PC-9 (cell line): ENCODE measurements at places on chromosomes 2 and 18. TPM values are rescaled to one million over a fixed set of nuclear protein-coding genes. Genes with fewer than 3 reads are reported as not detected.
A peak's percentile ranks its signal among the peaks of the same experiment; 100 is the strongest.

The CRYGC gene
- not detected in 2 replicates for total RNA-seq

The SERTAD2 gene
- 27.3 and 31.4 TPM in 2 replicates for total RNA-seq

The CAPN13 gene
- total RNA-seq = 1.1 and 1.5 TPM in 2 replicates

The AKAIN1 gene
- total RNA-seq = not detected in 2 replicates

The ATOH8 gene
- total RNA-seq = 0.25 TPM in 1 of 2 replicates, not detected in the other

The ST8SIA5 gene
- total RNA-seq = not detected in 2 replicates

The CREB1 gene
- total RNA-seq = 36.1 and 42.2 TPM in 2 replicates

The TOGARAM2 gene
- 0.44 and 0.45 TPM in 2 replicates for total RNA-seq

The STK25 gene
- total RNA-seq = 201 and 268 TPM in 2 replicates

The FARSB gene
- total RNA-seq = 37.5 and 50.2 TPM in 2 replicates

The SAG gene
- total RNA-seq = not detected in 2 replicates

The SERPINB10 gene
- not detected in 2 replicates for total RNA-seq

The EPB41L3 gene
- total RNA-seq = not detected in 2 replicates

The ALLC gene
- total RNA-seq = not detected in 2 replicates

The ONECUT2 gene
- 0.35 and 0.40 TPM in 2 replicates for total RNA-seq

The CD207 gene
- total RNA-seq = not detected in 2 replicates

The CXCR1 gene
- total RNA-seq = not detected in 2 replicates

GRCh38 chr2:33706410-33706809, 107.3 kb upstream of the FAM98A start:
- DNase-seq = no peak

DNA sequence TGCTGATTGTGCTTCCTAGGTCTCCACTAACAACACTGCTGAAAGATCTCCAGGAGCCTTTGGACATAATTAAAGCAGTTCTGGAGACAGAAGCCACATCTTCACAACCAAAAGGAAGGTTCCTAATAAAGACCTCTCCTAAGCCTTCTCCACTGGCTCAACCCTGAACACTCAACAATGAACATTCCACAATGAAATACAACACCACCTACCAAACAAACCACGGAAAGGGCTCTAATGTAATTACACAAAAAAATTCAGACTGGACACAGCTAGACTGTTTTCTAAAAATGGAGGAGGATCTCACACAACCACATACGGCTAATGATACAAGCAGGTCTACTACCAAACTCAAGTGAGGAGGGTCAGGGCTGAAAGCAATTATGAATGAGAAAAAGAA, 43.6 kb downstream of the NOL10 start:
- no peak for DNase-seq

GRCh38 chr2:14355102-14355501, 277.4 kb upstream of the LRATD1 start:
- DNase-seq = no peak

- DNase-seq = no peak
Observed at GRCh38 chr18:70334728-70335329, 46.0 kb downstream of the SOCS6 start.

DNA sequence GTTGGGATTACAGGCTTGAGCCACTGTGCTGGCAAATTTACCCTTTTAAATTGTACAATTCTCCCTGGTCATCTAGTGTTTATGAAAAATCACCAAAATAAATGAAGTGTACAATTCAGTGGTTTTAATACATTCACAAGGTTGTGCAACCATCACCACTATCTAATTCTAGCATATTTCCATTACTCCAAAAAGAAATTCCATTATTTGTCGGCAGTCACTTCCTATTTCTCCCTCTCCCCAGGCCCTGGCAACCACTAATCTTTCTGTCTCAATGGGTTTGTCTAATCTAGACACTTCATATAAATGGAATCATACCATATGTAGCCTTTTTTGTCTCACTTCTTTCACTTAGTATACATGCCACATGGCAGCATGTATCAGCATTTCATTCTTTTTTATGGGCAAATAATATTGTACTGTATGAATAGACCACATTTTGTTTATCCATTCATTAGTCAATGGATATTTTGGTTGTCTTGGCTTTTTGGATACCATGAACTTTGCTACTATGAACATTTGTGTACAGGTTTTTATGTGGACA, 12.6 kb upstream of the POLE4 start:
- DNase-seq = no peak

- DNase-seq = no peak
Observed at GRCh38 chr2:67965246-67965645, 97.6 kb downstream of the C1D start.

- DNase-seq = no peak
Observed at GRCh38 chr2:18611184-18611583, 21.8 kb upstream of the NT5C1B start.

DNA sequence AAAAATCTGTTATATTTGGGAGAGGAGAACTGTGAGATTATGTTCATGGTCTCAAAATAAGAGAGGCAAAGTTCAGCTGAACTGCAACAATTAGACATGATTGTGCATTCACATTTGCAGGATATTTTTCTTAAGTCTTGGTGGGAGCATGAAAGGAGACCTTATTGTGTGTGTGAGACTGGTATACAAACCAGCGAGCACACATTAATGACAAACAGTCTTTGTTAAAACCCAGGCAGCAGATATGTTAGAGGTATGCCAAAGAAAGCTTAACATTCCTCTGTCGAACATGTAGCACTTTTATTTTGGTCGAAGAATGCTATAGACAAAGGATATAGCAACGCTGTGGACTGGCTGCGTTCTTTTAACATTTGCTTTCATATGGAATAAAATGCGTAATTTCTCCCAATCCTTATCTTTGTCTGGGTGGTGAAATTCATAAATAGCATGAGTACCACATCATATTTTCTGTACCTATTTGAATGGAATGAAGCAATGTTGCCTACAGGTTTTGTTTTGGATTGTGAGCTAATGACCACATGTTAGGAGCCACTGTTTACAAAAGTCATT, 88.4 kb downstream of the ICOS start:
- DNase-seq = no peak

- DNase-seq = no peak
Observed at GRCh38 chr2:110852051-110852450, 119.7 kb downstream of the ACOXL start.

- no peak for DNase-seq
Observed at GRCh38 chr18:43620936-43621335, 343.6 kb upstream of the SYT4 start.

- DNase-seq = peak; percentile 39
Observed at GRCh38 chr2:21220930-21221329, 97.2 kb downstream of the TDRD15 start.

DNA sequence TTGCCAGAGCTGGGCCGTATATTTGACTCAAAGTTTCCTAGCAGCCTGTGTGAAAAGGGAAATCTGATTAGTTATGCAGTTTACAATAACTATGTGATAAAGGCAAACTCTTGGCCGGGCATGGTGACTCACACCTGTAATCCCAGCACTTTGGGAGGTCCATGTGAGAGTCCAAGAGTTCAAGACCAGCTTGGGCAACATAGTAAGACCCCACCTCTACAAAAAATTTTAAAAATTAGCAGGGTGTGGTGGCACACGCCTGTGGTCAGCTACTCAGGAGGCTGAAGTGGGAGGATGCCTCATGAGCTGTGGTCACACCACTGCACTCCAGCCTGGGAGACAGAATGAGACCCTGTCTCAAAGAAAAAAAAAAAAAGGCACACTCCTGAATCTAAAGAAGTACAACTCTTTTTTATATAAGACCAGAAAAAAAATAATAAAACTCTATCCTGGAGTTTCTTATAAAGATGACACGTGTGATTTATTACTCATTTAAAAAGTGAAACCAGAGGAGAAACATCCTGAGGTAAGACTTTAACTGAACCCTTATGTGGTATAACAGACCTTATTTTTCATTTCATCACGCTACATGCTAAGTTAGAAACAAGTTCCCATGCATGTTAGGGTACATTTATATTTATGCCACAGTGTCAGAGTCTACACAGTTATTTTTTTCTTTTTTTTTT, 32.6 kb upstream of the KCMF1 start:
- peak; percentile 27 for DNase-seq

DNA sequence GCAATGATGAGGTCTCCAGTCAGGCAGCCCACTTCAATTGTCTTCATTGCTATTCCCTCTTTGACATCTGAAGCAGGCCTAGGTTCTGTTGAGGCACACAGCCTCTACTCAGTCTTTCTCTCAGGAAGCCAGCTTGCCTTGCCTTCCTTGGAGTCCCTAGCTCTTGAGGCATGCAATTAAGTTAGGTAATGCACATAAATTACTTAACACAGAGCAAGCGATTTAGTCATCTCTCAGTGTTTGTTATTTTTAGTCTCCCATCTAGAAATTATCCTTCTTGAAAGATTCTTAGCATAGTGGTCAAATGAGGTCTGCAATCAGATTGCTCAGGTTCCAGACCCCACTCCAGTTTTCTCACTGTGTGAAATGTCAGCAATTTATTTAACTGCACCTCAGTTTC, 32.0 kb downstream of the SULT1C4 start:
- no peak for DNase-seq

GRCh38 chr2:46812361-46813019, 103.1 kb downstream of the MCFD2 start:
- no peak for DNase-seq

DNA sequence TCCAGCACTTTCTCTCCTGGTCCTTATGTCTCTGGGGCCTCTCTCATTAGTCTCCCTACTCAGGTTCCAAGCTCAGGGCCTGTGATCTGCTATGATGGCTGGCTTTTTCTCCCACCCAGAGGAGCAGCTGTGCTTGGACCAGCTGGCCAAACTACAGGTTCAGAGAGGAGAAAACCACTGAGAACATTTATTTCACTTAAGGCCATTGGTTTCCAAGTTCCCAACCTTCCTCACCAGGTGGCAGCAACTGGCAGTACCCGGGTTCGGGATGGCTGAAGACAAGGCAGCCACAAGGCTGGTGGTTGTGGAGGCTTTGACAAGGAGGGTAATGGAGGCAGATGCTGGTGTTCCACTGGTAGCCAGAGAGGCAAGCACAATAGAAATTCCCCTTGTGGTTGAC, 29.9 kb upstream of the SELENOI start:
- no peak for DNase-seq

DNA sequence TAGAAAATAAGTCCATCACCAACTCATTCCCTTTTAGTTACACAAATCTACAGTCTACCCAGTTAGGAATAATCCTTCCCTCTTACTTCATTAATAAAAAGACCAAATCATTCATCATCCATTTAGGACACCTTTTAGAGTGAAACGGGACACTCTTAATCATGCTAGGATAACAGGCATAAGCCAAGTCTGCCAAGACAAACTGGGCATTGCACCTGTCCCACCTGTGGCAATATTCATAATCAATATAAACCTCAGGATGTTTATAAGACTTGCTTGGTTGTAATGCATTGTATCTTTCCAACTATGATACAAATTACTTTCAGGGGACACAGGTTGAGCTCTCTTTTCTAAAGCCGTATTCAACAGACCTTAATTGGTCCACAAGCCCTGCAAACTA, 82.7 kb upstream of the SH3BP4 start:
- DNase-seq = no peak

GRCh38 chr2:66437691-66438497, 3.0 kb downstream of the MEIS1 start:
- DNase-seq = no peak

- DNase-seq = no peak
Observed at GRCh38 chr2:203359450-203359849, 31.3 kb downstream of the ABI2 start.

- DNase-seq = no peak
Observed at GRCh38 chr2:221370857-221371211, 201.3 kb downstream of the EPHA4 start.

GRCh38 chr2:171083451-171083850, 77.2 kb downstream of the TLK1 start:
- DNase-seq = no peak

GRCh38 chr2:197159661-197160211, 150.8 kb downstream of the ANKRD44 start:
- DNase-seq = no peak

DNA sequence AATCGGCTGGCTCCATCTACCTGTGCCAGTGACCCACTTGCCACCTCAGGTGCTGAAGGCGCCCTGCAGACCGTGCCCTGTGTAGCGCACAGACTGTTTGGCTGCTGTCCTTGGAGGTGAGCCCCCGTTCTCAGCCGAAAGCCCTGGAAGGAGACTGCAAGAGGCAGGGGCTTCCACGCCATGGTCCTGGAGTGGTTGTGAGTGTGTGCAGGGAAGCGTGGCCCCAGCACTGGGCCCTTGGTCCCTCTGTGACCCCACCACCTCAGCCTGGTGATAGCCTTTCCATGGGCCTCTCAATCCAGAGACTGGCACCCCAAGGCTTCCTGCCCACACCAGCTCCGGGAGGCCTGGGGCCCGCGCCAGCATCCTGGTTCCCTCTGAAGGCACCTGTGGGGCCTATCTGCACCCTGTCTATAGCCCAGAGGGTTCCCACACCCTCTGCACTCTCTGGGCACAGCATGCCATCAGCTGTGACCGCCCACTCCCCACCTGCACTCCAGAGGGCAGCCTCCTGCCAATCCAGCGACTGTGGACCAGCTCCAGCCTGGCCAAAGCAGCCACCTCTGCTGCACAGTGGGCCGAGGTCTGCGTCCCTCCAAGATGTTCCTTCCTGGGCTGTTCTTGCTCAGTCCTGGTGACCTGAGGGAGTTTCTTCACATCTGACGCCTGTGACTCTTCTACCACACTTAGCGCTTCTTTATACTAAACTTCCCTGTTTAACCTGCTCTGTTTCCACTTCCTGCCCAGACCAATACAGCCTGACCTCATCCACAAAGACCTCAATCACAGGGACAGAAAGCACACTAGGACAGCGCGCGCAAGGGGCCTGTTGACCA, 109.5 kb downstream of the EIPR1 start:
- DNase-seq = no peak

DNA sequence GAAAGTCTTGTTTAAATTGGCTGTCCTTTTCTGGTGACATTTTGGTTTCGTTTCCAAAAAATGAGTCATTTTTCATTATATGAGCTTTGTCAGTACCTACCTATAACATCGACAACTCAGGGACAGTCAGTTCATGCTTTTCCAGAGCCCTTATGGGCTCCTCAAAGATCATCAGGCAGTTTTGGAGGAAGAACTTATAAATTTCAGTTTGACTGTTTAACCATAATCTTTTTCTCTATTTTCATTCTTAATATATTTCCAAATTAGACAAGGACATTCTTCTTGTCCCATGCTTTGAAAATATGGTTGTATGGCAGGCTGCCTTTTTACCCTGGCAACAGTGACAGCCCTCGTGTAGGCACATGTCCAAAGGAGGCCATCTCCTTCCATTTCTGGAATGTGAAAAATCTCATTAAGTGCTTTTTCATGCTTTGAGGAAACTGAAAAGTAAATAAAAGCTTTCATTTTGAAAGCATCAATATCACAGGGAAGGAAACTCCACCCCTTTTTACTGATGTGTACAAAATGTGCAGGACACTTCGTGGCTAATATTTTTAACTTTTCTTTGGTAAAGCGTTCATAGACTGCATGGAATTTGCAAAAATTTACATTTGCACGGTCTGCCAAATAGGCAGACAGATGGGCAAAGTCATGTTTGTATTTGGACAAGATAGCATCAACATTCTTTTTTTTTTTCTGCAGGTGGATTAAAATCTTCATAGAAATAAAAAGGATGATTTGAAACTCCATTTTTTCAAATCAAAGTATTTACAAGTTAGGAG, 7.2 kb upstream of the PROC start:
- peak; percentile 48 for DNase-seq

- DNase-seq = no peak
Observed at GRCh38 chr2:30781961-30782533, 25.2 kb downstream of the CAPN13 start.

GRCh38 chr2:216491793-216492596, 6.6 kb upstream of the RPL37A start:
- DNase-seq = no peak

GRCh38 chr18:13379062-13379865, 160.7 kb downstream of the LDLRAD4 start:
- DNase-seq = no peak
